ENCODE measurements at places on chromosomes 2 and 18.

DNA sequence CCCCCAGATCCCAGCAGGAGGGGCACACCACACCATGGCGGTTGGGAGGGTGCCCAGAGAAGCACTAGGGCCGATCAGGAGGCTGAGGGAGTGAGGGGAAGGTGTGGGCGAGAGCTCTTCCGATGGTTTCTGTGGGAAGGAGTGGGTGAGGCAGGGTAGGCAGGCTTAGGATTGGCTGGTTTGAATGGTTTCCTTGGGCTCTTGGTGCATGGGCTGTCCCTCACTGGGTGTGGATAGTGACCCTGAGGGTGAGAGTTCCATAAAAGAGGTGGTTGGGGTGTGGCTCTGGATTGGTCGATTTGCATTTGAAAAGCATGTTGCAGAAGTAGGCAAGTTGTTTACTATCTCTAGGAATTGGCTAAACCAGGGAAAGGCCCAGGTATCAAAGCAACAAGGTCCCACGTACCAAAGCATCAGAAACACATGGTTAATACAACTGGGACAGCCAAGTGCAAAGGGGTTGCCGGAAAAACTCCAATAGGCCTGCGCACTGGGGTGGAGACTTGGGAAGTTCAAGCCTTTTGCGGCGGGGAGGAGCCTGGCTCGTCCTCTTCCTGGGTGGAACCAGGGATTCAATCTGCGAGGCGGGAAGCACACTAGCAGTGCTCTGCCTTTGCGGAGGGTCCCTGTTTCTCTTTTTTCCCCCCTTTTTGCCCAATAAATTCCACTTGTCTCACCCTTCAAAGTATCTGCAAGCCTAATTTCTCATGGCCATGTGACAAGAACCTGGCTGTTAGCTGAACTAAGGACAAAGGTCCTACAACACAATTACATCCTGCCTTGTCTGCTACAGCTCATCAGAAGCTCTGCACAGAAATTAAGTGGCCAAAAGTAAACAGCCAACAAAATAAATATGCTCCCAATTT is 43.2 kb downstream of the IL1R2 start:
- no peak for DNase-seq

- no peak for DNase-seq
Measured at GRCh38 chr2:126966601-126967000, 67.9 kb downstream of the TEX51 start.

DNA sequence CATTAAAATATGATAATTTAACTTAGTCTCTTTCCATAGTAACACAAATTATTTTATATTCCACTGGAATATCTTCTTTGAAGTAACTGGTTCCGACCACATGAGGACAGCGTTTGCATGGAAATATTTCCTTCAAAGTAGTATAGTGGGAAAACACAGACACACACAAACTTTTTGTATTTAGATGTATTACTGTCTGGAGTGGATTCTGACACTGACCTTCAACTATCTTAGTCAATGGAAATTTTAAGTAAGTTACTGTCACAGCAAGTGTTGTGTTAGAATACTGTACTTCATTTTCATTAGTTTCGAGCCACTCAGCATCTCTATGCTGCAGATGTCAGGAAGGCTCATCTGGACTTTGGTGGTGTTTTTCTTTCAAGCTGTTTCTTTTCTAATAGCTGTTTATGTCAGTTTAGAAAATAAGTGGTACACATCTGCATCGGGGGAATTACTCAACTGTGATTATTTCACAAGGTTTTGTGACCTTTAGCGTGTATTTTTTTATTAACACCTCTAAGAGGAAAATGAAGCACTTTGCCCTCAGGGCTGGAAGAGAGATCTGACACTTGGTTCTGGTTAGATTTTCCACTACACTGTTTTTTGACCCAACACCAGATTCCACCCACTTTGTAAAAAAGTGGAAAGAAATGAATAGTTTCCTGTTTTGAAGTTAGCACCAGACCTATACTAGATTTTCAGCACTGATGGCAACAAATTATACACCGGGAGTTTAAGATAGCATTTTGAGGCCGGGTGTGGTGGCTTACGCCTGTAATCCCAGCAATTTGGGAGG is 18.9 kb upstream of the THOC1 start:
- DNase-seq: no peak

DNA sequence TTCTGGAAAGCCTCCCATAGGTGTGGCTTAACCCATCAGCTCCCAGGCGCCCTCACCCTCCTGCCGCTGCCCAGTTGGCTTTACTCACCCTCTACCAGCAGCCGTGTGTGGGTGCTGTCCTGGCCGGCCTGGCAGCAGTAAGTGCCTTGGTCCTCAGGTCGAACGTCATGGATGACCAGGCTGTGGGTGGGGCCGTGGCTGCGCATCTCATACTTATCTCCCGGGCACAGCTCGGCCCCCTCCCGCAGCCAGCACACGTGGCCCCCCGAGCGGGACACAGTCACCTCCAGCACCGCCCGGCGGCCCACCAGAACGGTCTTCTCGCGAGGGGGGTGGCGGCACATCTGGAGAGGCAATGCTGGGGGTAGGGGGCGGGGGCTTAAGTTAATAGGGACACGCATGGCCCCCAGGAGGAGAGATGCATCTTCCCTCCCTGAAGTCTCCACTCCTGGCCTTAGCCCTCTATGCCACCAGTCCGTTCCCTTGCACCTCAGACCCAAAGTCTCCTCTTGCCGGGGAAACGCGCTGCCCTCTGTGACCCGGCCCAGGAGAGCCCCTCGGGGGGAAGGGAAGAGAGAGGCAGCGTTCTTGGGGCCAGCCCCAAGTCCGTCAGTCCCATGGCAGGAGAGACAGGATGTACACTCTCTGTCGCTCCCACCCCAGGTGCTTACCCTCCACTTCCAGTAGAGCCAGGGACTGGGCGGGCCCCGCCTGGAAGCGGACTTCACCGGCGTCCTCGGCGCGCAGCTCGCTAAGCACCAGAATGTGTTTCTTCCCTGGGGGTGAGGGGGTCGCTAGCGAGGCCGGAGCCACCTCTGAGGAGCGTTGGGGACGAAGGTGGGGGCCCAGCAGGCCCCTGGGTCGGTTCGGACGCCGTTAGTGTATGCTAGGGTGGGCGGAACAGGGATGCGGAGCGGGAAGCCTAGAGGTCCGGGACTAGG is 7.9 kb downstream of the TMEM198 start:
- no peak for DNase-seq

- no peak for DNase-seq
Measured at GRCh38 chr2:127129937-127130336, 23.0 kb upstream of the BIN1 start.

DNA sequence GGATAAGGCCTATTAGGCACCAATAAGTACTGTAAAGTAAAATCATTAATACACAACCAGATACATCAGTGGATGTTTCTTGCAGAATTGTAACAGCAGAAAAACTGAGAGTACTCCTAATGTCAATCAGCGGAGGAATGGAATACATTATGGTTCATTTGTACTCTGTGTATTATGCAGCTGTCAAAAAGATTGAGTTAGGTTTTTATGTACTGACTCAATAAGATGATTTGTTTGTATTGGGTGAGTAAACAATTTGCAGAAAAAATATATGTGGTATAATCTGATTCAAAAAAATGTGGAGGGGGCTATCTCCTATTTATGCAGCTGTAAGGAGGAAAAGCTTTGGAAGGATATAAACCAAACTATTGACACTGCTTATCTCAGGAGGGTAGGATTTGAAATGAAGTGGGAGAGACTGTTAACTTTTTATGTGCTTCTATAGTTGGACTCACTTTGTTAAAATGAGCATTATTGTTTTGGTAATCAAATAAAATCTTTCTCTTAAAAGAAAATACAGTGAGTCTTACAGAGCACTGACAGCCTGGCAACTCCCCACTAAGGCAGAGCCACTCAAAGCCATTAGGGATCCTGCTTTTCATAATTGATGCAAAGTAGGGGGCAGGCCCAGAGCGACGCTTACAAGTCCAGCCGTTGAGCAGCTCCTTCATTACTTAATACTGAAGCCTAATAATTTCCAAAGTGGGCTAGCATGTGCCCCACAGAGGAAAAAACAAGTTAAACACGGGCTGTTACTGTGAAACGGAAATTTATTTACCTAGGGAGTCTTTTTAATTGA is 168.8 kb downstream of the PHLPP1 start:
- no peak for DNase-seq

DNA sequence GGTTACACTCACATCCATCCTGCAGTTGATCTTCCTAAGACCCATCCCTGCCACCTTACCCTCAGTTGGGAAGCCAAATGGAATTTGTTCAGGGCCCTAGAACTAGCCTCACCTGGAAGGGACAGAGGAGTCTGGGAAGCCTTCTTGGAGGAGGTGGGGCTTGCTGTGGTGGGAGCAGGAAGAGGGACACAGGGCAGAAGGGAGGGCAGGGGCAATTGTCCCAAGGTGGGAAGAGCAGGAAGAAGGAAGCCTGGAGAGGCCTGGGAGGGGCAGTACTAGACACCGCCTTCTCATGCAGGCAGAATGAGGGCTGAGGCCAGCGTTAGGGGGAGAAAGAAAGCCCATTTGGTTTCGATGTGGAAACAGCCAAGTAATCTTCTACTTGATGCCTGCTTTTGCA is 34.1 kb upstream of the ASPRV1 start:
- DNase-seq: no peak

GRCh38 chr2:216636551-216637450 is 3.6 kb downstream of the IGFBP2 start:
- peak; percentile 52 for DNase-seq

DNA sequence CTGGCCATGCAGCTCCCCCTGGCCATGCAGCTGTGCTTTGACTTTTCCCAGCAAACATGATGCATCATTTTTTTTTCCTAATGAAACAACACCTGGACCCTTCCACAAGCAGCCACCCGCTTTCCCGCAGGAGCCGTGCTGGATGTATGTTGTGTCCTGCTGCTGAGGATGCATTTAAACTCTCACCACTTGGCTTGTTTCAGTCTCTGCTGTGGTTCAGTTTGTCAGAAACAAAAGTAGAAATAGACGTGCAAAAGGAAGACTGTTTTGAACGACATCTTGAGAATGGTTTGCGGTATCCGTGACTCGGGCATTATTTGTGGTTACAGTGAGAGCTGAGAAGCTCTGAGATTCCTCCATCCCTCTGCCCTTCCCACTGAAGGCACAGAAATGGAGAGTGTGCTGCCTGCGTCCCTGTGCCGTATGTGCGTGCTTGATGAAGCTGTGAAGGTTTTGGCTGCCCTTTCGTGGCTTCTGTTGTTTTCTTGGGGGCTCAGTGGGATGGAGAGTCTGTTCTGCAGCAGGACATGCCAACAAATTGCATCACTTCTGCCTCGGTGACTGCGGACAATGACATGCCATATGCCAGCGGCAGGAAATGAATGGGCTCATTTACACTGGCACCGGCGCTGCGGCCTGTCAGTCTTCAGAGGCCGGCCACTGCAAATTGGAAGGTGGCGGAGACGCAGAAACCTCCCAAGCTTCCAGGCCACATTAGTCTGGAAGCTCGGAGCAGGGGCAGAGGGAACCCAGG is 417.7 kb upstream of the SALL3 start:
- DNase-seq: no peak

GRCh38 chr2:31251018-31251417 is 17.1 kb downstream of the EHD3 start:
- no peak for DNase-seq

GRCh38 chr2:231475965-231476364 is 11.7 kb upstream of the NCL start:
- DNase-seq: no peak

DNA sequence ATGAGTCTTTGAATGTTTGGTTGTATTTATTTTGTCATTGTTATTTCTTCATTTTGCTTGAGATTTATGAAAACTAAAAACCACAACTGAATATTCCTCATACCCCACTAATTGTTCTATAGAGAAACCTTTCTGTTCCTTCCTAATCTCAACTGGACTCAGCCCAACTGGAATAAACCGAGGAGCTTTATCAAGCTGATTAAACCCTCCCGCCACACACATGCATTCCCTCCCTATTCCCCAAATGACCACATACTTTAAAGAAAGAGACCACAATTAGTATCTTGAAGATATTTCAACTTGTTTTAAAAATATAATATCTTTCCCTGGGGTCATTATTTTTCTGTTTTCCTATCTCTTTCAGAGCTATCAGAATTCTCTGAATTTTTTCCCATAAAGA is 107.5 kb downstream of the OSR1 start:
- DNase-seq: no peak

DNA sequence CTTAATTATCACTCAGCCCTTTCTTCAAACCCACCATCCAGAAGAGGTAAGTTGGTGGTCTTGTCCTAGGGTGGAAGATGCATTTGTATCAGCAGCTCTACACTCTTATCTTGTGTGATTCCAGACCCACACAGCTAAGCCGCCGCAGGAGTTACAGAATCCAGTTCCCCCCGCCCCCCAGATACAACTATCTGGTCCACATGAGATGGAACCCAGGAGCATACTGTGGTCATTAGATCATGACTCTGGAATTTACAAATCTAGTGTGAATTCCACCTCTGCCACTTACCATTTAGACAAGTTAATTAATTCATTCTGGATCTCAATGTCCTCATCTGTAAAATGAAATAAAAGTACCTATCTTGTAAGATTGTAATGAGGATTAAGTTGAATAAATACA is 486.4 kb downstream of the BCL11A start:
- no peak for DNase-seq

- DNase-seq: peak; percentile 31
Measured at GRCh38 chr18:20971886-20972267, 139.7 kb downstream of the ROCK1 start.

GRCh38 chr2:152890736-152891135 is 172.3 kb downstream of the ARL6IP6 start:
- no peak for DNase-seq

GRCh38 chr2:77512507-77512906 is 9.7 kb downstream of the LRRTM4 start:
- DNase-seq: no peak

DNA sequence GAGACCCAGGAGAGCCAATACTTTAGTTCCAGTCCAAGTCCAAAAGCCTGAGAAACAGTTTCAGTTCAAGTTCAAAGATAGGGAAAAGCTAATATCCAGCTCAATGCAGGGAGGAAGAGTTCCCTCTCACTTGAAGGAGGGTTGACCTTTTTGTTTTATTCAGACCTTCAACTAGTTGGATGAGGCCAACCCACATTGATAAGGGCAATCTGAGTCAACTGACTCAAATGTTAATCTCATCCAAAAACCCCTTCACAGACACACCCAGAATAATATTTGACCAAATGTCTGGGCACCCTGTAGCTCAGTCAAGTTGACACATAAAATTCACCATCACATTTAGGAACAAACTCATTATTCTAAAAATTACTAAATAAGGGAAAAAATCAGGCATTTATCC is 246.8 kb downstream of the METTL4 start:
- no peak for DNase-seq

GRCh38 chr18:28168725-28169124 is 8.2 kb downstream of the CDH2 start:
- DNase-seq: no peak

DNA sequence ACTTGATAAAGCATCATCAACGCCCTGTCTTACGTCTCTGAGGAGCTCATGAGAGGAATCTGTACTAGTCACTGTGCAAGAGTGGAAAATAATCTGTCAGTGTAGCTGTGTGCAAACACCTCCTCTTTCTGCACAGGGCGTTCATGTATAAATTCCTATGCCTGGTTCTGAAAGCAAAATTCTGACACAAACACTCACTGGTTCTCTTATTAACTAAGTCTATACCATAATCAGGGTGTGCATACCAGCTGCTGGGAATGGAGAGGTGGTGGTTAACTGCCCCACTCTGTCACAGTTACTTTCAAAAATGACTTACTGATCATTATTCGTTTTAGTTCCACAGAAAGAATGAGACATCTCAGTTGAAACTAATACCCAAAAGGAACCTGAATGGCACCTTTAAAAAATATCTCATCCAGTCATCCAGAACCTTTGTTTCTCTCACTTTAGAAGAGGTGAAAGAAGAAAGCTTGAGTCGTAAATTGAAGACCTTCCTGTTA is 35.7 kb downstream of the STK39 start:
- no peak for DNase-seq

GRCh38 chr2:111184725-111185310 is 64.1 kb downstream of the BCL2L11 start:
- DNase-seq: no peak
